ENCODE measurements at places on chromosomes 2 and 18.

DNA sequence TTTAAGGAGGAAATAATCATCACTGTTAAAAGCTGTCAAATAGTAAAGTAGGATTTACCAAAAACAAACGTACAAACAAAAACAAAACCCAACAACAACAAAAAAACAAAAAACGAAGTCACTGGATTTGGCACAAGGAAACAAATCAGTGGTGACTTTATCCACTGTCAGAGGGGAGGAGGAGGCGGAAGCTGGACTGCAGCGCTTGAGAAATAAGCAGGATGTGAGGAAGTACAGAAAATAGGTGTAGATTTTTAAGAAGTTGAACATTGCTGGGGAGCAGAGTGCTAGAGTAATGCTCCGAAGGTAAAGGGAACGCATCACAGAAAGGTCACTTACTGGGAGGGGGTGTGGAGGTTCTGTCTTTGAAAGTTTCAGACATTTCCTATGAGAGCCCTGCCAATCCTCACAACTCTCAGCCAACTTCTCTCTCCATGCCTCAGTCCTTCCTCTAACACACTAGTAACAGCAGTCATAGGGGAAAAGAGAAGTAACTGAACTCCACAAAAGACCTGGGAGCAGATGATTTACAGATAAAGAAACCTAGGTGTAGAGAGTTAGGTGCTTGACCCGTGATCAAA, 220.2 kb upstream of the SMAD7 start:
- no peak for DNase-seq

DNA sequence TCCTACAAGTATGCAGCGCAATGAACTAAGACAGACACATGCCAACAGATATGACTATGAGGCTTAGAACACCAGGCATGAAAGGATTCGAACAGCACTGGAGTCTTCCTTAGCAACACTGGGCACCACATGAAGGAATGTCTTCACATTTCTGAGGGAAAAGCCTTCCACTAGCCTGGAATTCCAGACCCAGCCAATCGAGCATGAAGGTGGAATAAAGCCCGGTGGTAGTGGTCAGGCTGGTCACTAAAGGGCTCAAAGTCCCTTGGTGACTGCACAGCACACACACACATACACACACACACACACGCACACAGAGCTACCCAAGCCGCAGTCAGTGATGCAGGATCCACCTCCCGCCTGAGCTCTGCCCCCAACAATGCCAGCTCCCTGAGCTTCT, 19.7 kb upstream of the SFXN5 start:
- no peak for DNase-seq

GRCh38 chr2:58407487-58407886, 166.4 kb upstream of the FANCL start:
- no peak for DNase-seq

DNA sequence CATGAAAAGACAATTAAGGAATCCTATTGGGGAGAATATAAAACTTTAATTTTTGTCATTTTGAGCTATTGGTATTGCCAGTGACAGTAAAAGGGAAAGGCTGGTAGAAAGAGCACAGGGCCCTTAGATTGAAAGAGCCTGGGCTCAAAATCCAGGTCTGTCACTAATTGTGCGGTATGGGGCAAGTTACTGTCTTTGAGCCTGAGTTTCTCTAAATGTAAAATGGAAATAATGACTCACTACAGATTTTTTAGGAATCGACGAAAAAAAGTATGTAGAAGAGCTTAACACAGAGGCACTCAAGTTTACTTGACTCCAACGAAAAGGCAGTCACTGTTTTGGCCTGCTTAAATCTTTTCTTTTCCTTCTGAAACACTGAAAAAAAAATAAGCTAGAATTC, 7.0 kb downstream of the NDUFV2 start:
- no peak for DNase-seq

DNA sequence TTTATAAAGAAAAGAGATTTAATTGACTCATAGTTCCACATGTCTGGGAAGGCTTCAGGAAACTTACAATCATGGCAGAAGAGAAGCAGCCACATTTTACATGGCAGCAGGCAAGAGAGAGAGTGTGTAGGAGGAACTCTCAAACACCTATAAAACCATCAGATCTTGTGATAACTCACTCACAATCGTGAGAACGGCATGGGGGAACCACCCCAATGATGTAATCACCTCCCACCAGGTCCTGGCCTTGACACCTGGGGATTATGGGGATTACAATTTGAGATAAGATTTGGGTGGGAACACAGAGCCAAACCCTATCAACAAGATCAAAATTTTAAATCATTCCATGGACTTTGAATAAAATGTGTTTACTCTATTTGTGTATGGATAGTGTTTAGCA, 575.6 kb downstream of the ADCYAP1 start:
- no peak for DNase-seq
